ENCODE measurements at places on chromosomes 3 and 15.

- H3K27me3 ChIP-seq = no peaks in the 10 kb centered on the region
- peaks cover 10% of the 10 kb centered on the region for H3K4me1 ChIP-seq
- ATAC-seq = no peak
- H3K36me3 ChIP-seq = no peaks in the 10 kb centered on the region
- no peak overlapping the region for H3K4me3 ChIP-seq
Measured at GRCh38 chr15:50879016-50879617, 29.4 kb upstream of the AP4E1 start.

DNA sequence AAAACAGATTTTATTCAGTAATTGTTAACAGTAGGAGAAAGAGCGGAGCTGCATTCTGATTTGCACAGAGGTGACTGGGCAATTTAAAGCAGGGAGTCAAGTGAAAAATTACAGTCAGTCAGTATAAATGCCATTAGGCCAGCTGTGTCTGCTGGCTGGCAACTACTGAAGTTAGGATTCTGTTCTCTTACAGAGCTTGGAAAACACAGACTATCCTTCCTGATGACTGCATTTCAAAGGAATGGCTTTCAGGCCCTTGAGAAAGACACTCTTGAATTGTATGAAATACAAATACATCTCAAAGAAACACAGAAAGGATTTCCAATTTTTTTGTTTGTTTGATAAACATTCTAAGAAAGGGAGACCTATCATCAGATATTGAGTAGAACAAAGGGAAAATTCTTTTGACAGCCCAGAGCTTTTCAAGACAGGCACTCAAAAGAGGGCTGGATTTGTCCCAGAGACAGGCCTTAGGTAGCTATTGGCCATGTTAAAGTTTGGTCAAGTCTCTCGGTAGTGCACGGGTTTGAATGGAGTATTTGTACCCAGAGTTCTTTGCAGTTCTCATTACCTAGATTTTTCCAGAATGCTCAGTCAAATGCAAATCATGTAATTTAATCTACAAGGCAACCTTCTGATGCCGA is 551.2 kb upstream of the CCDC54 start:
- no peak overlapping the region for H3K4me3 ChIP-seq
- no peaks in the 10 kb centered on the region for H3K36me3 ChIP-seq
- peaks cover 4% of the 10 kb centered on the region for H3K4me1 ChIP-seq

- ATAC-seq = no peak
- no peaks in the 10 kb centered on the region for H3K27me3 ChIP-seq
- no peak overlapping the region for H3K27ac ChIP-seq
- no peaks in the 10 kb centered on the region for H3K36me3 ChIP-seq
Measured at GRCh38 chr3:29871087-29871486, 590.2 kb downstream of the RBMS3 start.

- no peaks in the 10 kb centered on the region for H3K36me3 ChIP-seq
- H3K4me3 ChIP-seq = no peak overlapping the region
- no peaks in the 10 kb centered on the region for H3K27me3 ChIP-seq
- ATAC-seq = no peak
- H3K27ac ChIP-seq = no peak overlapping the region
Measured at GRCh38 chr15:61169275-61169903, 59.7 kb downstream of the RORA start.

- H3K27me3 ChIP-seq = no peaks in the 10 kb centered on the region
- no peaks in the 10 kb centered on the region for H3K36me3 ChIP-seq
- no peak for ATAC-seq
- H3K4me1 ChIP-seq = no peaks in the 10 kb centered on the region
Measured at GRCh38 chr3:178475062-178475461, 61.2 kb upstream of the KCNMB2 start.

GRCh38 chr3:20250786-20251185 is 64.8 kb upstream of the SGO1 start:
- no peaks in the 10 kb centered on the region for H3K36me3 ChIP-seq
- ATAC-seq = no peak
- no peak overlapping the region for H3K27ac ChIP-seq
- no peaks in the 10 kb centered on the region for H3K27me3 ChIP-seq
- no peaks in the 10 kb centered on the region for H3K4me1 ChIP-seq
- H3K4me3 ChIP-seq = no peak overlapping the region

DNA sequence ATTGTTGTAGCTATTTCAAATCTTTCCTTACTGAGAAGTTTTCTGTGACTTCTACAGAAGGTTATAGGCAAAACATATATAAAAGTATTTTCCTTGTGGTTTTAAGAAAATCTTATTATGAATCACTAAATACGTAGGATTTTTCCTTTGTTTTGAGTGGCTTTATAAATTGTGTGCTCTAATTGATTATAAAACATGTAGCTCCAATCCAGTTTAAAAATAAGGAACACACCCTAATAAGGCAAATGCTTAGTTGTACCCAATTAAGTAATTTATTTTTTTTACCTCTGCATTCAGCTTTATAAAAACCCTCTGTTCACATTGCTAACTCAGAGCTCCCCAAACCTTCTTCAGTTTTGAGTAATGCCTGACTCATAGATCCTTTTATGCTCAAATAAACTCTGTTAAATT is 408.0 kb downstream of the NAALADL2 start:
- H3K27ac ChIP-seq = no peak overlapping the region
- no peak for ATAC-seq
- H3K36me3 ChIP-seq = no peaks in the 10 kb centered on the region
- no peak overlapping the region for H3K4me3 ChIP-seq

DNA sequence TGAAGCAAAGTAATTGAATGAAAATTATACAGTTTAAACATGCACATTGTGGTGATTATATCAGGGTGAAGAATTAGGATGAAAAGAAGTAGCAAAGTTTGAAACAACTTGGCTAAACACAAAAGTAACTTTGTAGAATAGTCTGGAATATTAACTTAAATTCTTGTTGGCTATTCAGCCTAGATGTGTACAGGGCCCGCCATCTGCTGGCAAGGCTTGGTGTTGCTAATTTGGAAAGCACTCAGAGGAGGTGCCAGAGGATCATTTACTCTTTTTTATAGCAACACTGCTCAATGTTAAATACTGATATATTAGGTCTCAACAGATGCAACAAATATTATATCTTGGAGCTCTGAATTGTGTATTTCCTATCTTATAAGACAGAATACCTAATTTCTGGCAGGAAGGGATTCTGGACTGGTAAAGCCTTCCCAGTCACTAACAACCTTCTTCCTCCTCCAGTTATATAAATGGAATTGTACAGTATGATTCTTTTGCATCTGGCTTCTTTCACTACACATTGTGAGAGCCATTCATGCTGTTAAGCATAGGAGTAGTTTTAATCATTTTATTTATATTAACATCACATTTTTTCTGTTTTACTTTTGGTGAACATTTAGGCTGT is 36.1 kb downstream of the TTC23 start:
- peaks cover 30% of the 10 kb centered on the region for H3K36me3 ChIP-seq
- peaks cover 56% of the 10 kb centered on the region for H3K4me1 ChIP-seq
- peak; percentile 57 for ATAC-seq
- H3K4me3 ChIP-seq = no peak overlapping the region
- H3K27ac ChIP-seq = peak overlapping the region; percentile 89

DNA sequence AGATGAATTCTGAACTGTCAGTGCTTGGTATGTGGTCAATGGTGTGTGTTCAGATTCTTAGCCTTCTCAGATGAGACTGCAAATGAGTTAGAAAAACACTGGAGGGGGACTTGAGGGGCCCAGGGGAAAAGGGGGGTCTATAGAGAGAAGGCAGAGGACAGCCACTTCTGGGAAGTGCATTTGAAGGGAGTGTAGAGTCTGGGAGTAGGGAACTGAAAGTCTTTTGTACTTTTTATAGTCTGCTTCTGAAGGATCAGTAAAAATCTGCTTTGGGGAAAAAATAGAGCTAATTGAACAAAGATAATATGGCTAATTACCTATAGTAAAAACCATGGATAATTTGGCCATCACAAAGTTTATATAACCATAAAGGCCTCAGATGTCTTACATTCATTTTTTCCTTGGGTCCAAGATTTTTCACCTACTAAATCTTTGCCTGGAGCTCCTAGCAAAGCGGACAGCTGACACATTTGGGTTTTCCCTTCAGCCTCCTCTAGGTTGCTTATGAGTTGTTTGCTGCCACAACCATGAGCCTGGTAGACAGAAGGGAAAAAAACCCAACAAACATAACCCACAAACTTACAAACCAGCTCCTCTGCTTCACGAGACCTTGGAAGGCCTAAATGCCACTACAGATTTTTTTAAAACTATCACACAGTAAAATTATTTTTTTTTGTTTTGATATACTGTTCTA is 48.8 kb downstream of the CD86 start:
- no peak for ATAC-seq
- H3K4me3 ChIP-seq = no peak overlapping the region
- H3K27ac ChIP-seq = no peak overlapping the region
- no peaks in the 10 kb centered on the region for H3K36me3 ChIP-seq
- H3K4me1 ChIP-seq = no peaks in the 10 kb centered on the region

- ATAC-seq = peak; percentile 27
- H3K27me3 ChIP-seq = no peaks in the 10 kb centered on the region
- H3K4me1 ChIP-seq = peaks cover 69% of the 10 kb centered on the region
- no peak overlapping the region for H3K4me3 ChIP-seq
Measured at GRCh38 chr3:34260271-34261000, 462.0 kb downstream of the PDCD6IP start.
